GM03348 (cell line): ENCODE measurements at places on chromosomes 13 and 19.
A peak's percentile ranks its signal among the peaks of the same experiment; 100 is the strongest.

DNA sequence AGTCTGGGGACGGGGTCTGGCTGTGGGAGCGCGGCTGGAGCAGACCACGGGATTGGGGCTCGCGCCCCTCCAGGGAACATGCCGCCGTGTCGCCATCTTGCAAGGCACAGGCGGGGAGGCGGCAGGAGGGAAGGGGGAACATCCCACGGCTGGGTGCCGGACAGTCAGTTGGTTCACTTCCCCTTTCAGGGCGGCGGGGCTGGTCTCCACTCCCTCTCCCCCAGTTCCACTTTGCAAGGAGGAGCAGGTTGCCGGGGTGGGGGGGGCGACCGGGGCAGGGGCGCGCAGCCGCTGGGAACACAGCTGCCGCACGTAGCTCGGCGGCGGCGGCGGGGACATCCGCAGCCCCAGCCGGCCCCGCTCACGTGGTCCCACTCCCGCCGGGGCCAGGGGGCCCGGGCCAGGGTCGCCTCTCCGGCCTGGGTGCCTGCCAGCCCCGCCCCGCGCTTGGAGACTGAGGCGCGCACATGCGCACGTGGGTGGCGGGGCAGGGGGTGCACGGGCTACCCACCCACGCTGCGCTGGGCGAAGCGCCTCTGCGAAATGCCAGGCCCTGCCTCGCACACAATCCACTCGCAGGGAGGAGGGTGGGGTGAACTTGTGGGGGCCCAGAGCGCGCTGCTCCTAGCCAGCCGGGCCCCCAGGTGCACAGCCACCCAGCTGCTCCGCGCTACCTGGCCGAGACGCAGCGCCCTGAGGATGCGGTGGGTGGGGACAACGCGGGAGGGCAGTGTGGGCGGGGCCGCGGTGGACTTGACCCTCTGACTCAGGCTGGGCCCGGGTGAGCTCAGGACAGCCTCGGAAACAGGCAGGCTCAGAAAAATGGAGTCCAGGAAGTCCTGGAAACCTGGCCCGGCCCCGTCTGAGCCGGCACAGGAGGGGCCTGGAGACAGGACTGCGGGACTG, 6.4 kb downstream of the KLF16 start:
- peak; percentile 85 for DNase-seq

- no peak for DNase-seq
Measured at GRCh38 chr19:50628146-50628545, 11.5 kb downstream of the SYT3 start.

DNA sequence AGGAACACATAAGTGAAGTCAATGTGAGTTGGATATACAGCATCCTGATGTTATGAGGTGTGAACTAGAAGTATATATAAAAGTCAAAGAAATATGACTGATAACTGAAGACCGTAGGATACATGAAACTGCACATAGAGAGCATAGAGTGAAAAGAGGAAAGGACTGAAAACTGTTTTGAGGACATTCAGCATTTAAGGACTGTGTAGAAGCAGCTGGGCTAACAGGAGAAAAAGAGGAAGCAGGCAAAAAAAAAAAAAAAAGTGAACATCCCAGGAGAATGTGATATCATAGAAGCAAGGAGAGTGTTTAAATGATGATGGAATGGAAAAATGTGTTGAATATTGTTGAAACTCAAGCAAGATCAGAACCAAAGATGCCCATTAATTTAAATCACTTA, 363.5 kb downstream of the PCDH20 start:
- no peak for DNase-seq

DNA sequence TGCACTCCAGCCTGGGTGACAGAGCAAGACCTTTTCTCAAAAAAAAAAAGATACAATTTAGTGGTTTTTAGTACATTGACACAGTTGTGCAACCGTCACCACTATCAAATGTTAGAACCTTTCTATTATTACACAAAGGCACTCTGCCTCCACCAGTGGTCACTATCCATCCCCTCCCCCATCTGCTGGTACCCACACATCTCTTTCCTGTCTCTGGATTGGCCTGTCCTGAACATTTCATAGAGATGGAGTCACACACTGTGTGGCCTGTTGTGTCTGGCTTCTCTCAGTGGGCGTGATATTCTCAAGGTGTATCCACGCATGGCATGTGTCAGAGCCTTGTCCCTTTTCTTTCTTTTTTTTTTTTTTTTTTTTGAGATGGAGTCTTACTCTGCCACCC, 11.2 kb downstream of the KDM4B start:
- DNase-seq = no peak

DNA sequence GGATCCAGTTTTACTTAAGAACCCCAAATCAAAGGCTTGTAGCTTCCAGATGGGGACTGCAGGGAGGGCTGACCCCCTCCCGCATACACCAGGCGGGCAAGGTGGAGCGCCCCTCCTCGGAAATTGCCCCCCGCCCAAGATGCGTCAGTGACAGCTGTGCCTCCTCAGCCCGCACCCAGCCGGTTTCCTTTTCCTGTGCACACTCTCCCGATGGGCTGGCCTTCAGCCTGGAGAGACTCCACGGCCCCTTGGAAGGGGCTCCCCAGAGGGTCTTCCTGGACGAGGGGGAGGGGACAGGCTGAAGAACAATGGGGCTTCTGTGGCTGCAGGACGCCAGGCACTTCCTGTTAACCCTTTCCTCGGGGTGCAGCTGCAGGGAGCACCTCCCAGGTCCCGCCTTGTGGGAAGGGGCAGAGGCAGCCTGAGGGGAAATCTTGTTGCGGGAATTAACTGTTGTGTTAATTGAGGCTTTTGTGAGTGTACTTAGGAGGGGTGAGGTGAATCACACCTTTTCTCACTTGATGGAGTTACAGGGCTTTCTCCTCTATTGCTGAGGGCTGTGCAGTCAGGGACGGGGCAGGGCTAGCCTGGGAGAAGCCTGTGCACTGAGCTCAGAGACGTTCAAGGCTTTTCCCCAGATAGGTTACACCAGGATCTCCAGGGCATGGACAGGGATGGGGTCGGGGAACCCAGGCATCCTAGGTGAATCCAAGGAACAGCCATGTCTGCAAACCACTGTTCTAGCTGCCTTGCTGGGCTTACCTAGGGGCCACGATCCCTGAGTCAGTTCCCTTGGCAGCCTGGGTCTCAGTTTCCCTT, 14.3 kb downstream of the IER2 start:
- DNase-seq = peak; percentile 18

DNA sequence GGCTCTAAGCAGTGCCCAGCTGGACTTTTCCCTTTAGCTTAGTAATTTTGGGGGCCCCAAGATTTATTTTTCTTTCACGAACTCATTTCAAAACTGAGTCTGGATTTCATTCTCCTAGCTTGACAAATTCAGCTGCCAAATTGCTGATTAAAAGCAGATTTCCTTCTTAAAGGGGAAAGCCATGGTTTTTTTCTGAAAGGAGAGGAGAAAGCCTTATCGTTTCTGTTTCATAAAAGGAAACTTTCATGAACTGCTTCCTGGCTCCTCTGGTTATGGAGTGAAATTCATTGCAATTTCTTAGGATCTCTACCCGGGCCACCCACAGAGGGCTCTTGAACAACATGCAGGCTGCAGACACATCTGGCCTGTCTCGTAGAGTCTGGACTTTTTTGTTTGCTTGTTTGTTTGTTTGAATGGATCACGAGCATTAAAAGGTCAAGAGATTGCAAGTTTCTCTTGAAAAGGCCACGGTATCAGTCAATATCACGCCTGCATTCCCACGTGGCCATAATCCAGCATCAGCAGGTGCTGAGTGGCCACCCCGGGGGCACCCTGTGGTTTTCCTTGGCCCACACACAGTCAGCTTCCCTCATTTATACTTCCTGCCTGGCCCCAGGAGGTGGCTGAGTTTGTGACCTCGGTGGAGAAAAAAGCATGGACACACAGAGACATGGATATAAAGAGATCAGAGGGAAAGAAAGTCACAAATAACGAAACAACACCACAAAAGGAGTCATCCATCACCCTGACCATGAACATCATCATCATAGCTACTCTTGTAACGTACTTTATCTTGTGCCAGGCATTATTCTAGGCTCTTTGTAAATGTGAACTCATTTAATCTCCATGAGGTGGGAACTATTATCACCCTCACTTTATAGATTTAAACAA, 10.5 kb upstream of the KLK4 start:
- no peak for DNase-seq

DNA sequence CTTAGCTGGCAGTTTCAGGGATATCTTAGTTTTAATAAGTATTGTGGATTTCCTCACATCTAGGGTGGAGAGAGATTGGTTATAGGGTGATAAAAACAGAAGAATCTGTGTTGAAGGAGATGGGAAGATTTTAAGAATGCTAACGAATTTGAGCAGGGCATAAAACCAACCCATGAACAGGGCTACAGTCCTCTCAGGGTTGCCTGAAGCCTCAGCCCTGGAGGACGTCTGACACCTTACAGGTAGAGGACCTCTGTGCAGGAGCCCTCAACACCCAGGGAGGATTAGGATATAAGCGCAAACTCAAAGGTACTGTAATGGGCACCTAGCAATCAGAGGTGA, 461 bp upstream of the WASF3 start:
- no peak for DNase-seq

DNA sequence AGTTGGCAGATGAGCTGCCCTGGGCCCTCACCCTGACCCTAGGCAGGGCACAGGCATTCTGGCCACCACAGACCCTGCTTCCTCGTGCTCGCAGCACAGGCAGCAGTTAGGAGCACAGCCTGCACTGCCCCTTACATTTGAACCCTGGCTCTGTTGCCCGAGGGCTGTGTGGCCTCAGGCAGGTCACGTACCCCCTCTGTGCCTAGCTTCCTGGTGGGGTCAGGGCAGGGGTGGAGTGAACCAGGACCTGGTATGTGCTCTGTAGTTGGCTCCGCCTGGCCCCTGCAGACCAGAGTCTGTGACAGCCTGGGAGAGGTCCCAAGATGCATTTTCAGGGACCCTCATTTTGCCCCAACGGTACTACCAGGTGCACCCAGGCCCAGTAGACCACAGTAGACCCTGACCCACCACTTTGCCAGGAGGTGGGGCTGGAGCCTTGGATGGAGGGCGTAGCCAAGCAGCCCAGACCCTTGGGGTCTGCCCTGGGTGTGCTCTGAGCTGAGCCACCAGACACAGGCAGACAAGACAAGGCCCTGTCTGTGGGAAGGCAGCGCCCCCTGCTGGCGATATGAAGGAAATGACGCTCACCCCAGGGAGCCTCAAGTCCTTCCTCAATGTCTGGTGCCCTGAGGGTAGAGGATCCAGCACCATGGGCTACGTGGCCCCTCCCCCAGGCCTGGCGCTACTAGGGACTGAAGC, 9.1 kb downstream of the LYL1 start:
- DNase-seq = peak; percentile 92

- no peak for DNase-seq
Measured at GRCh38 chr13:73851104-73851503, 283.1 kb downstream of the KLF12 start.

DNA sequence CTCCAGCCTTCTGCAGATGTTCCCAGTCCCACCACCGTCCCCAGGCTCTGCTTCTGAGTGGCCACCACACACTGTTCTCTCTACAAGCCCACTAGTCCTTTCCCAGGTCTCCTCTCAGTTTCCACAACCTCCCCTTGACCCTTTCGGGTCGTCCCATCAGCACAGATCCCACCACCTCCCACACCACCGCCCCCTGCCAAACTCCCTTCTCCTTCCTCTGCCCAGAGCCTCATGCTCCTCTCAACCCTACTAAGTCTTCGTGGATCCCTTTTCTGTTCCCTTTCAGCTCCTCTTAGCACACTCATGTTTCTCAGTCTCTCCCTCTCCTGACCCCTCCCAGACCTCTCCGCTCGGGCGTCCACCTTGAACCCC, 1.9 kb downstream of the NAPA start:
- no peak for DNase-seq

DNA sequence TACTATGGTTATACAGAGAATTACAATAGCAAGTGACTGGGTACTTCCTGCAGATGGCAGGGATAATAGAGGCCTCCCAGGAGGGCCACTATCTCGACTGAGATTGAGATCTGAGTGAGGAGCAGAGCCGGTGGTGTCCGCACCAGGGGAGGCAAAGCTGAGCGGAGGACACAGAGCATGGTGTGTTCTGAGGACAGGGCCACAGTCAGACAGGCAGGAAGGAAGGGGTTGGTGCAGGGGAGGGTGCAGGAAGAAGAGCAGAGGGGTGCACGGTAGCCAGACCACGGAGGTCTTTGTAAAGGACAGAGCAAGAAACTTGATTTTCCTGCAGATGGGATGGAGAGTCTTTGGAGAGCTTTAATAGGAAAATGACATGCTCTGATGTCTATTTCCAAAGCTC, 152.4 kb downstream of the SHISA2 start:
- no peak for DNase-seq

- DNase-seq = no peak
Measured at GRCh38 chr13:20129076-20129475, 31.8 kb downstream of the GJA3 start.

DNA sequence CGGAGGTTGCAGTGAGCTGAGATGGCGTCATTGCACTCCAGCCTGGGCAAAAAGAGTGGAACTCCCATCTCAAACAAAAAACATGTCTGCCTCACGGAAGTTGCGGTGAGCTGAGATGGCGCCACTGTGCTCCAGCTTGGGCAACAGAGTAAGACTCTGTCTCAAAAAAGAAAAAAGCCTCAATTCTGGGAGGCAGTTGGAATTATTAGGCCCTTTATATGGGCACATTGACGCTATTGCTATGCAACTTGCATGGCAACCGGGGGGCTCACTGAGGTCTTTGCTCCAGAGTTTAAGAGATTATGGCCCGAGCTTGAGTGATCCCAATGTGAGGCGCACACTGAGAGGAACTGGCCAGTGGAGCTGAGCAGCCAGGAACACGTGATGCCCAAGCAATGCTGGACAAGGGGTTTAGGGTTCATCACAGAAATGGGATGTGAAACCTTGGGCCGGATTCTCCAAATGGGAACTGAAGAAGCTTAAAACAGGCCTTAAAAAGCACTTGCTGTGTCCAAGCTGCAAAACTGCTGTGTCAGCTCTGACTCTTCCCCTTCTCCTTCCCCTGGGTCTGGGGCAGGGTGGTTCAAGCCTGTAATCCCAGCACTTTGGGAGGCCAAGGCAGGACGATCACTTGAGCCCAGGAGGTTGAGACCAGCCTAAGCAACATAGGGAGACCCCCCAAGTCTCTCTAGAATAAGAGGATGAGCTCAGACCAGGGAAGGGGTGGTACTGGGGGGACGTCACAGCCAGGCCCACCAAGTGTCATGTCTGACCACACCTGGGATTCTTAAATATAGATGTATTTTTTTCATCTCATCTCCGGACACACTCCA, 2.5 kb downstream of the FTL start:
- no peak for DNase-seq

GRCh38 chr19:30665449-30665848, 293.3 kb downstream of the ZNF536 start:
- no peak for DNase-seq
